ENCODE measurements at places on chromosomes 7 and 10.
A peak's percentile ranks its signal among the peaks of the same experiment; 100 is the strongest.

- DNase-seq: no peak
These were observed 154.8 kb downstream of the RPS24 start for GRCh38 chr10:78188446-78188845.

DNA sequence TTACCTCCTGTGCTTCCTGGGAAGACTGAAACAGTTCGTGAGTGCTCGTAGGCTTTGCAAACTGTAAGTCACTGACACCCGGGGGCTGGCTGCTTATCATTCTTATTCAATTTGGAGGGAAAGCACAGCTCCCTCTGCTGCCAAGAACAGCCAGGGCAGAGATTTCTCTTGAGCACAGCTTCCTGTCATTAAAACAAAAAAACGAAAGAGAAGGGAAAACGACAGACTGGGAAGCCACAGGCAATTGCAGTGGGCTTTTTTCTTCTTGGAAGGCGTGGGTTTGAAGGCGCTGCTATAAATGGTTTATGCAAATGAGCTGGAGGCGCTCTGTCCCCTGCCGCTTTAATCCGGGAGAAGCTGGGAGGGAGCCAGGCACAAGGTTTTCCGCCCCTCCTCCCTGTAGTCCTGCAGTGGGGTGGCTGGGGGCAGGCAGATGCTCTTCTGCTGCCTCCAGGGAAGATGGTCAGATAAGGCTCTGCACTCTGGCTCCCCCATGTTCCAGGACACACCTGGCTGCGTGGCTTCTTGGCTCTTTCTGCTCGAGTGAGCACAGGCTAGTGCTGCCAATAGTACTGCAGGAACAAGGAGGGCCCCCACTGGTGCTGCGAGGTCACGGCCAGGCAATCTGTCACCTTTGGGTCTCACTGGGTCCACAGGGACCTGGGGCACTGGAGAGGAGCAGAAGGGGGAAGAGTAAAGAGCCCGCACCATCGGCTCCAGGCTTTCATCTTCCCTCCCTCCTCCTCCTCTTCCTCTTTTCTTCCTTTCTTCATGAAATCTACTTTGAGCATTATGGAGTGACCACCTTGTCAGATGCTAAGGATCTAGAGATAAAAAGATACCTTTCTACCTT, 49.5 kb downstream of the NEURL1 start:
- DNase-seq: peak; percentile 22

DNA sequence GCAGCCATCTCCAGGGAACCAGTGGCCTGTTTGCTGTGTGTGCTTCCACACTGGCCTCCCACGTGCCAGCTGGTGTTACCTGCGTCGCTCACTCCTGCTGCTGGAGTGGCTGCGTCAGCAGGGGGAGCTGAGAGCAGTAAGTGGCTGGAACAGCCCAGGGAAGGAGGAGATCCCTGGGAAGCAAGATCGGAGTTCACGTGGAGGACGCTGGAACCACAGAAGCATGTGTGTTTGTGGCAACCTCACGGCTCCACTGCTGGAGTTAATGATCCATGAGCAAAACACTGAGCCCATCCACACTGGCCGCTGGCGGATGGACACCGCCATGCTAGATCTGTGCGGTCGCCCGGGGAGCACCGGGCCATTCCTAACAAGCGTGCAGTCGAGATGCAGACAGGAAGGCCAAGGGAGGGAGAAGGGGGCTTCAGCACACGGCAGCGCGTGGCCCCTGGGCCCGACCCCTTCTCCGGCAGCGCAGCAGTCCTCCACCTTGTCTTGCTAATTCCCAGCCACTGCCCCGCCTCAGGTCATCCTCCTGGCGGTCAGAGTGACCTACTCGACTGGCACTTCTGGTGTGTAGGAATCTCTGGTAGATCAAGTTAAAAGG, 68.5 kb upstream of the EEPD1 start:
- DNase-seq: no peak

DNA sequence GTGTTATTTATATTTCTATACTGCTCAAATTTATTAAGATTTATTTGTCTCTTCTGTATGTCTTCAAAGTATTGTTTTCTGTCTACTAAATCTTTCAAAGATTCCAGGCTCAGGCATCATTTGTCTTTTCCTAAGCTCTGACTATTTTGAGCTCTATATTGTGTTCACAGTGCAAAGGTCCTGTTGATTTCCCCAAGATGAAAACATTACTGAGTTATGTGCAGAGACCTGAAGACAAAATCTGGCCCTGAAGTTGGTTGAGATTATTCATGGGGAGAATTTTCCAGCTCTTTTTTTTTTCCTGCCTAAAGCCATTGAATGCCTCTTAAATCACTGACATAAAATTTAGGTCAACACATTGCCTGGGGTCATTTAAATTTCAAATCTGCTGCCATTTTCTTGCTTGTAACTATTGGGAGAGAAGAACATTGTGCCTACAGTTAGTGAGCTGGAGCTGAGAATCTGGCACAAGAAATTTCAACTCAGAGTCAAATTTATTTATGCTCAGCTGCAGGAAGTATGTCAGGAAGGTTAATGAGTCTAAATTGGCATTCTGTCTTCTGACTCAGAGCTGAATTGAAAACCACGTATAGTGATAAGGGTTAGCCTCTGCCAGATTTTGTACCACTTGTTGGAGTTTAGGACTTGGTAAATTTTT, 31.6 kb downstream of the CSTF2T start:
- DNase-seq: no peak

DNA sequence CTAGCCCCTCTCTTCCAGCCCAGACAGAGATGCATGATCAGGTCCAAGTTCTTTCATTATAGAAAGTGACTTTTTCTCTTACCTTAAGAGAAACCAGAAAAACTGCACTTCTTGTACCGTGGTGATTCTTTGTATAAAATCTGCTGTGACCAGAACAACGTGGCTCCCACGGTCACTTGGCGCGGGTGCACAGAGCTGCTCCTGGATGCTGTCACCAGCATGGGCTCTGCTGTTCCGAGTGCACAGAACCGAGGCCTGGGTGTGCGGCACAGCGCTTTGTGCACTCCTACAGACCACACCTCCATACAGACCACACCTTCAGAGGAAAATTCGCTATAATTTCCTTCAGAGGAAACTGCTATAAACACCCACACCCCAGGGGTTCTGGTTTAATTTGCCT, 26.0 kb downstream of the VIPR2 start:
- DNase-seq: no peak

- DNase-seq: no peak
These were observed 107.5 kb downstream of the MTPAP start for GRCh38 chr10:30241422-30242110.

DNA sequence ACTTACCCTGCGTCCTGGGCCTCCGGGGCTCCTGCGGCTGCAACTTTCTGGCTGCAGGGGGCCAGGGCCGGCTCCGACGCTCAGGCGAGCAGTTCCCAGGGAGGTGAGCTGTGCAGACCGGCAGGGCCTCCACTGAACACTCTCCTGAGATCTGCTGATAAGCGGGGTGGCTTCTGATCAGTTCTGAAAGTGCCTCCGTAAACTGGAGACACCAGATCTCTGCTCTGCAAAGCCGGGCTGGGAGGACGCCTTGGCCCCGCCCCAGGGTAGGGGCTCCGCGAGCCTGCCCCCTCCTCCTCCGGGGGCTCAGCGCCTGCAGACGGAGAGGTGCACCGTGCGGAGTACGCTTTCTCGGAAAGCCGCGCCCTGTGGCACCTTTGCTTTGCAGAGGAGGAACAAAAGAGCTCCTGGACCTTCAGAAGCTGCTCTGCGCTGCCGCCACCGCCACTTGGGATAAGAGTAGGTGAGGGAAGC, 141.3 kb upstream of the VKORC1L1 start:
- no peak for DNase-seq

GRCh38 chr10:126586128-126586527, 84.4 kb downstream of the C10orf90 start:
- DNase-seq: no peak

- DNase-seq: no peak
These were observed 186.8 kb downstream of the MACC1 start for GRCh38 chr7:20030417-20030816.

DNA sequence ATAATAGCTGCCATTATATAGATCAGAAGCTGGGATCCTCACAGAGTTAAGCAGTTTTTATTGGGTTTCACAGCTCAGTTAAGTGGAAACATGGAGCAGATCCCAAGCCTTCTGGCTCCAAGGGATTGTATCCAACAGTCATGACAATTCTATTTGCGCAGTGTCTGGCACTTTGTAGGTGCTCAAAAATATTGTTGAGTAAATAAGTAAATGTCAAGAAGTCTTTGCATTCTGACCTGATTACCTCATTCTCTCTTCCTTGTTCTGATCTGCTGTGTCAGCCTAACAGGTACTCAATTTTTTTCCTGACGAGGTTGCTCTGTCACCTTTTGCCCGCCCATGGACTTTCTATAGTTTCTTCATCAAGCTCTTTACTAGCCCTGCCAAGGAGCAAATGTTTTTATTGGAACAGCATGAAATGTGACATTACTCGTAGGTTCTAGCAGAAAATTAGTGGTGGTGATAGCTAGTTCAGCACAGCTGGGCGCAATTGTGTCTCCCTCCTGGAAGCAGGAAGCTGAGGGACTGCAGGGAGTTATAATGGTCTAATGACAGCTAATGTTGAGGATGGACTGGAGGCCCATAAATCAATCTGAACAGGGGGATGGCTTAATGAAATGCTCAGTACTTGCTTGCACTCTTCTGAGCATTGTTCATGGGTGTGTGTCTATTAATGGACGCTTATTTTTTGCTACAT, 680.2 kb downstream of the CCSER2 start:
- no peak for DNase-seq

- no peak for DNase-seq
These were observed 86.2 kb downstream of the CHST15 start for GRCh38 chr10:124007102-124007772.

DNA sequence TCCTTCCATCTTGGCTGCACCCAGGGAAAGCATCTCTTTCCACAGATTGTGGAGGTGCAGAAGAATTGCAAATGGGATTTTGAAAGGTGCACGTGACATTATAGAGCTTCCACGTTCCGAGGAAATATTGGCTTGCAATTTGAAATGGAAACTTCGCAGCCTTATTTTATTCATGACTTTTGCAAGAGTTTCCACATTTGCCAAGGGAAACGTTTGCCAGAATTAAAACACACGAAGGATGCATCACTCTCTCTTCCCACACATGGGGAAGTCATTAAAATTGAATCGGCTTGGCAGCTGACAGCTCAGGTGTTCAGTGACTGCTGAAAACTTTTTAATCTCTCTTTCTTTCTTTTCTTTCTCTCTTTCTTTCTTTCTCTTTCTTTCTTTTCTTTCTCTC, 475.4 kb upstream of the IGFBP3 start:
- no peak for DNase-seq

GRCh38 chr7:131880078-131880477, 323.6 kb upstream of the PODXL start:
- DNase-seq: no peak

DNA sequence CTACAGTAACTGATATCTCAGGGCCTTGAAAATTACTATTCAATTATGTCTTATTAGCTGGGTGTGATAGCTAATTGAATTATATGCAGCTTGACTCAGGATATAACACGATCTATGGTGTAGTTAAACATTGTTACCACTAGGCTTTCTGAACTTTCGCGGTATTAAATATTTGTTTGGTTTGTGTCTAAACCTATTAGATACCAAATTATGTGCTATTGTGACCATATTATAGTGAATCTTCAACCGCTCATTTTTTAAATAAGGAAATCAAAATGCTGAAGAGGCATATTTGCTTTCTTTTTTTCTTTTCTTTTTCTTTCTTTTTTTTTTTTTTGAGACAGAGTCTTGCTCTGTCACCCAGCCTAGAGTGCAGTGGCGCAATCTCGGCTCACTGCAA, 99.3 kb upstream of the RSU1 start:
- DNase-seq: no peak

GRCh38 chr7:66901941-66902843, 18.8 kb upstream of the TMEM248 start:
- DNase-seq: no peak

- no peak for DNase-seq
These were observed 17.2 kb upstream of the FAM170B start for GRCh38 chr10:49151025-49151445.

- no peak for DNase-seq
These were observed 654.1 kb downstream of the NRG3 start for GRCh38 chr10:82529062-82529461.

DNA sequence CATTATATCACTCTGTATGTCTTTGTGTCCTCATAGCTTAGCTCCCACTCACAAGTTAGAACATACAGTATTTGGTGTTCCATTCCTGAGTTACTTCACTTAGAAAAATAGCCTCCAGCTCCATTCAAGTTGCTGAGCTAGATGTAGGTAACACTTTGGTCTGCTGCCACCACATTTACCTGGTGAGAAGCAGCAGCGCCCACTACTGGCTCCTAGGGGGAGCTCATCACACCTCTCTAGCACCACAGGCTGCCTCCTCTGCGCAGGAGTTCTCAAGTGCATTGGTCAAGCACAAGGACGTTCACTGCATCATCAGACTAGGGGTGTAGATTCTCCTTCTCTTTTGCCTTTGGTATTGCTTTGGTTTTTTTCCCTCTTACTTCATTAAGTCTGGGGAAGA, 530.9 kb upstream of the AUTS2 start:
- no peak for DNase-seq

- no peak for DNase-seq
These were observed 122.2 kb downstream of the PDE1C start for GRCh38 chr7:31948029-31948428.

GRCh38 chr7:141225916-141226618, 152.2 kb downstream of the TMEM178B start:
- DNase-seq: no peak

- DNase-seq: no peak
These were observed 2.5 kb upstream of the CCDC186 start for GRCh38 chr10:114176511-114176910.

DNA sequence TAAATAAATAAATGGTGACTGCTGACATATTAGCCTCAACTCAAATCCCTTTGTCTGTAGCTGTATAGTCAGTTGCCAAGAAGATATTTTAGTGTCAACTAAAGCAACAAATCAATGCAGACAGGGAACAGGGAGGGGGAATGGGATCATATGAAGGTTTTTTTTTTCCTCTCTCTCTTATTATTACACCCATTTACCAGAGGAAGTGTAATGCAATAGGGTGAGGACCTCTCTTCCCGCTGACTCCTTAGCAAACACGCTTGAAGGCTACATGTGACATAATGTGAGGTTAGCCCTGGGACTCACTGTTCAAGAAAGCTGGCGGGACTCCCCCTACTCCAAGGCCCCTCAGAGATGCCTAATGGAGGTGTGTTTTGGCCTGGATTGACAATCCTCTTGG, 88.2 kb downstream of the CHRM2 start:
- DNase-seq: no peak

GRCh38 chr10:27743877-27744801, 1.5 kb downstream of the MKX start:
- DNase-seq: peak; percentile 8

DNA sequence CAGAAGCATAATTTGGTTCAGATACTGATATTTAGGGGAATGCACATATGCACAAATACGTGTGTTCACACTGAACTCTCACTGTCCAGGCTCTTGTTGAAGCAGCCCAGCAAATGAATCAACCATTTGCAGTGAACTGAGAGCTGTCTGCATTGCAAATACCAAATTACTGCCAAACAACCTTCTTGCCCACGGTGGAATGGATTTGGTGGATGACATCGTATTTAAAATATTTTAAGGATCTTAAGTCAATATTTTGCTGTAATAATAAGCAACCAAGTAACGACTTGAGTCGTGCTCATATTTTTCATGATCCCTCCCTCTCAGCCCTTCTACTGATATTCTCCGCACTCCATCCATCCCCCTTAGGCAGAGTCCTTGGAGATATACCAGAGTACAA, 107.9 kb upstream of the FEZF1 start:
- no peak for DNase-seq
